ENCODE measurements at places on chromosomes 5 and 9.

DNA sequence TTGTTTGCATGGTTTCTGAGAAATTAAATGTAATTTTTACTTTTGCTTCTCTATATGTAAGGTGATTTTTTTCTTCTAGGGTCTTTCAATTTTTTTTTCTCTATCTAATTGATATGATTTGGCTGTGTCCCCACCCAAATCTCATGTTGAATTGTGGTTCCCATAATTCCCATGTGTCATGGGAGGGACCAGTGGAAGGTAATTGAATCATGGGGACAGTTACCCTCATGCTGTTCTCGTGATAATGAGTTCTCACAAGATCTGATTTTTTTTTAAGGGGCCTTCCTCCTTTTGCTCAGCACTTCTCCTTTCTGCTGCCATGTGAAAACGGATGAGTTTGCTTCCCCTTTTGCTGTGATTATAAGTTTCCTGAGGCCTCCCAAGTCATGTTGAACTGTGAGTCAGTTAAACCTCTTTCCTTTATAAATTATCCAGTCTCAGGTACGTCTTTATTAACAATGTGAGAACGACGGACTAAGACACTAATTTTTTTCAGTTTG is 150.8 kb downstream of the MTRR start:
- DNase-seq, result no peak

DNA sequence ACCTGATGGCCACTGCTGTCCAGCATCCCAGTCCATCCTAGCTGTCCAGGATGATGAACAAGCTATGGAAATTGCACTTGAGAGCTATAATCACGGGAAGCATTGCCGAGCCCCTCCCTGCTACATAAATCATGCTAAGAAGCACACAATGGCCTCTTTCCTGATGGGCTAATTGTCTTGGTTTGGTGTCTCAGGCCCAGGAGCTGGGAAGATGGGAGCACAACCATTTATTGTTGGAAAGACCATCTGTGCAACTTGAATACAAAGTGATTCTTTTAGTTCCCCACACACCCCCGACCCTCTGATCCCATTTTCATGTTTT is 80.4 kb downstream of the RGS3 start:
- DNase-seq, result no peak

GRCh38 chr5:3007577-3007976 is 256.1 kb upstream of the IRX2 start:
- DNase-seq, result no peak

DNA sequence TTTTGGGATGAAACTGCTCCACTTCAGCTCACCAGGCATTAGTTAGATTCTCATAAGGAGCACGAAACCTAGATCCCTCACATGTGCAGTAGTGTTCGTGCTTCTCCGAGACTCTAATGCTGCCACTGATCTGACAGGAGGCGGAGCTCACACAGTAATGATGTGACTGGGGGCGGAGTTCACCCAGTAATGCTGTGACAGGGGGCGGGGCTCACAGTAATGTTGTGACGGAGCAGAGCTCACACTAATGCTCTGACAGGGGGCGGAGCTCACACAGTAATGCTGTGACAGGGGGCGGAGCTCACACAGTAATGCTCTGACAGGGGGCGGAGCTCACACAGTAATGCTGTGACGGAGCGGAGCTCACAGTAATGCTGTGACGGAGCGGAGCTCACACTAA is 27.1 kb upstream of the LRRC14B start:
- no peak for DNase-seq

DNA sequence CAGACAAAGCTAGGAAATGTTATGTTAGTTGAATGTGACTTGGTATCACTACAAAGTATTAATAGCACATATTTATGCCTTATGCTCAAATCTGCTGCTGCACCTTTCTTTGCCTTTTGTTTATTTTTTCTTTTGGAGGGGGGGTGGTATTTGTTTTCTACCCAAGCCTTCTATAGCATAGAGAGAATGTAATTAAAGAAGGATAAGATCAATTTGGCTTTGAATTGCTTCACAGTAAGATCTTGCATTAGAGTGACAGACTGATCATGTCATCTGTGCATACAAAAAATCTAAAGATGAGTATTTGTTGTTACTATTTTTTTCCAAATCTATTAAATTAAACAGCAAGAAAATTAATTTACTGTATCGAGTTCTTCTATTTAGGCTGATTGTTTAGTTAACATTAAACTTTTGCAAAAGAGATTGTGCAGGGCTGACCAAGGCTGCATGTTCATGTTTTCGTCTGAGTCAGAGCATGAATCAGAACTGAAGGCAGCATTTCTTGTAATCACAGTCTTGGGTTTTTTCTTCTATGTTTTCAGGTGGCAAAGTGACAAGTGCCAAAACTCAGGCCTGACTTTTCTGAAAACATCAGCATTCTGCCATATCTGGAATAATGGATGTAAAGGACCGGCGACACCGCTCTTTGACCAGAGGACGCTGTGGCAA is 1007.1 kb upstream of the WWC1 start:
- DNase-seq, result no peak

GRCh38 chr9:93520523-93520922 is 55.9 kb upstream of the PHF2 start:
- DNase-seq, result no peak

DNA sequence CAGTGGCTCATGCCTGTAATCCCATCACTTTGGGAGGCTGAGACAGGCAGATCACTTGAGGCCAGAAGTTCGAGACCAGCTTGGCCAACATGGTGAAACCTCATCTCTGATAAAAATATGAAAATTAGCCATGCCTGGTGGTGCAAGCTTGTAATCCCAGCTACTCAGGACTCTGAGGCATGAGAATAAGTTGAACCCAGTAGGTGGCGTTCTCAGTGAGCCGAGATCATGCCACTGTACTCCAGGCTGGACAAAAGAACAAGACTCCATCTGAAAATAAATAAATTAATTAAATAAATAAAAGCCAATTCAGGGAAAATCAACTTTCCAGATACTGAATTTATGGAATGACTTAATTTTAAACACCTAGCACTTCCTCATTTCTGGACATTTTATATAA is 1722.1 kb downstream of the MAT2B start:
- no peak for DNase-seq

DNA sequence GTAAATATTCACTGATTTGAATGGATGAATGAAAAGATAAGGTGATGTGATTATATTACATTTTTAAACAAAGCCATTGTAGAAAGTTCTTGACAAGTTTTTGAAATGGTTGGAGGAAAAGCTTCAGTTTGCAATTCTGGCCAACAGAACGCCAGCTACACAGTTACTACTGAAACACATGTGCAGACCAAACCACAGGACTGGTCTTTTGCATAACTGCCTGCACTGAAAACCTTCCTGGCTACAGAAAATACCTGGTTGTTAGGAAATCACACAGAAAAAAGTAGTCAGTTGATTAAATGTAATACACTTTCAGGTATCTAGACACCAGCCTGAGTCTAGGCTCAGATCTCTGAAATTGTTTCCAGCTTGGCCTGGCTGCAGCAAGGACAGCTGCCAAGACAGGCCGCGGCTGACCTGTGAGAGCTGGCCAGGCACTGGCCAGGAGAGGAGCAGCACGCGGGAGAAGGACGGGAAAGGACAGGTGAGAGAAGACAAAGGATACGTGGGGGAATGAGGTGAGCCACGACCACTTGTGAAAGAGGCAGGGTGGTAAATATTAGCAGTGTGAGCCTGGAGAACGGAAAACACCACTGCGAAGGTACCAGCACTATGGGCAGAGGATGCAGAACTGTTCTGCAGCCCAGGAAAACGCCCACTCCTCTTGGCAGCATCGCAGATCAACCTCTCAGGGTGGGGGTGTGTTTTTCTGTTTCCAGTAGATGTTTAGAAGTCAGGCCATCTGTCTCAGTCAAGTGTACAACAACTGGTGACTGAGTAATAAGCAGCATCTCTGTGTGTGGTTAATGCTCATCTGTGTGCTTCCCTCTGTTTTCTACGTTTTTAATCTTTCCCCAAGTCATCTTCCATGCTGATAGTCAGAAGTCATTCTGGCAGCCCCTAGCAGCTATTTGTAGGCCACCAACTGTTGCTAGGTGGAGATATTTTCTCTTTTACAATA is 137.4 kb downstream of the SCAMP1 start:
- DNase-seq, result no peak

GRCh38 chr9:127535834-127536233 is 76.2 kb upstream of the STXBP1 start:
- DNase-seq, result no peak

DNA sequence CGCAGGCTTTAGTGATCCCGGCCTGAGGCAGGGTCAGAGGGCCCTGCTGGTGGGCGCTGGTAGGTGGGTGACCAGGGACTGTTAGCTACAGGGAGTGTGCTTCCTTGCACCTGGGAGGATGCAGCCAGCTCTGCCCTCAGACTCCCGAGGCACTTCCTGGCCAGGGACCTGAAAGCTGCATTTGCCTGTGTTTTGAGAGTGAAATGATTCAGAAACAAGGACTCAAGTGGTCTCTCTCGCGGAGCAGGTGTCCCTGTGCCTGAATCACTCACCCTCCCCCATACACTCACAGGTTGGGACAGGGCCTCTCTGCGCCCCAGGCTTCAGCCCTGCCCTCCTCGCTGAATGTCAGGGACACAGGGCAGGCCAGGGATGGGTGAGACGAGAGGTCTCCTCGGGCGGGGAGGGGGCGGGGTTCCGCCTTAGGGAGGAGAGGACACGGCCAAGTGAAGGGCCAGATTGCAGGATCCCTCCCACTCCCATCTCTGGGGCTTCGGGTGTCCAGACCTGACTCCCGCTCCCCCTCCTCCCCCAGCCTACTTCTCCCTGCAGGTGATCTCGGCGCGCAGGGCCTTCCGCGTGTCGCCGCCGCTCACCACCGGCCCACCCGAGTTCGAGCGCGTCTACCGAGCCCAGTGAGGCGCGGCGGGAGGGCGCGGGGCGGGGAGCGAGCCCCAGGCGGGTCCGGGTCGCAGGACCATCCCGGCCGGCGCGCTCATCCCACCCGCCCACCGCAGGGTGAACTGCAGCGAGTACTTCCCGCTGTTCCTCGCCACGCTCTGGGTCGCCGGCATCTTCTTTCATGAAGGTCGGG is 1.5 kb downstream of the LTC4S start:
- peak; percentile 54 for DNase-seq

GRCh38 chr9:112541685-112542084 is 55.1 kb downstream of the KIAA1958 start:
- DNase-seq, result no peak

DNA sequence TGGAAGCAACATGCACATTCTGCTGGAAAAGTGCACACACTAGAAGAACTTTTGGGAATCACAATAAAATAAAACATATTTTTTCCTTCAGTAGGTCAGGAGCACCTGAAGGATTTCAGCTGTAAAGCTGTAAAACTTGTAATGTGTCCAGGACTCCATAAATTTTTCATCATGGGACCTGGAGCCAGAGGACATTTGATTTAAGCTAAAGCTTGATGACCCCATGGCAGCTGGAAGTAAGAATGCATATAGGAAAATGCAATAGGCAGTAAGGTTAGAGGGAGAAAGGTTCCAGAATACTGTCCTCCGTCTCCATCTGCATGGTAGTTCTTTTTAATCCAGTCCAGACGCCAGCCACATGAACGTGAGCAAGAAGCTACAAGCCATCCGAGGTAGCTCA is 166.0 kb downstream of the ADAMTSL1 start:
- DNase-seq, result no peak

DNA sequence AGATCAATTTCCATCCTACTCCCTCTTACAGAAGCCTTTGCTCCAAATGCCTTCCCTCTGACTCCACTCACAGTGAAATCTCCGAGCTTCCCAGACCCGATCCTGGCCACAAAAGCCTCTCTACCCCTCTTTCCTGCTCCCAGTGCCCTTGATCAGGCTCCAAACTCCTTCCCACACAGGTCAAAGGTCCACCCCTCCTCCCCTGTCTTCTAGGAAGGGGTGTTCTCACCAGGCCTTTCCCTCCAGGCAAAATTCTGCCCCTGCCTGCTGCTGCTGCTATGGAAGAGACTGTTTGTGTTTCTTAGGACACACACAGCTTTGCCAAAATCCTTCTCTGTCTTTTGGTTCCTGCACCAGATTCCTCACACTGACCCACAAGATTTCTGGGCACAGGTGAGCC is 85.8 kb upstream of the ALDH1A1 start:
- DNase-seq, result no peak

- no peak for DNase-seq
These were observed 14.9 kb upstream of the NDUFB6 start for GRCh38 chr9:32587901-32588300.

DNA sequence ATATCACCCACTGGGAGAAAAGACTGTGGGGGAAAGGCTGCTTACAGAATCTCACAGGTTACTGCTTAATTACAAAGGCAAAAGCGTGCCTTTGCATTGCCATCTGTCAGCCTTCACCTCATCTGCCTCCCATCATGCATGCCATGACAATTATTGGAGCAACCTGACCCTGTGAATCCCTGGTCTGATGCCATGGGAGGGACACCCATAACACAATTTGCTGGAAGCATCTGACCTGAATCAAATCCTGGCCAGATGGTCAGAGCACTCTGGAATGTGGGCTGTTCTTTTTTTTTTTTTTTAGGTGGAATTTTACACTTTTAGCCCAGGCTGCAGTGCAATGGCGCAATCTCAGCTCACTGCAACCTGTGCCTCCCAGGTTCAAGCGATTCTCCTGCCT is 11.6 kb upstream of the RETREG1 start:
- no peak for DNase-seq

DNA sequence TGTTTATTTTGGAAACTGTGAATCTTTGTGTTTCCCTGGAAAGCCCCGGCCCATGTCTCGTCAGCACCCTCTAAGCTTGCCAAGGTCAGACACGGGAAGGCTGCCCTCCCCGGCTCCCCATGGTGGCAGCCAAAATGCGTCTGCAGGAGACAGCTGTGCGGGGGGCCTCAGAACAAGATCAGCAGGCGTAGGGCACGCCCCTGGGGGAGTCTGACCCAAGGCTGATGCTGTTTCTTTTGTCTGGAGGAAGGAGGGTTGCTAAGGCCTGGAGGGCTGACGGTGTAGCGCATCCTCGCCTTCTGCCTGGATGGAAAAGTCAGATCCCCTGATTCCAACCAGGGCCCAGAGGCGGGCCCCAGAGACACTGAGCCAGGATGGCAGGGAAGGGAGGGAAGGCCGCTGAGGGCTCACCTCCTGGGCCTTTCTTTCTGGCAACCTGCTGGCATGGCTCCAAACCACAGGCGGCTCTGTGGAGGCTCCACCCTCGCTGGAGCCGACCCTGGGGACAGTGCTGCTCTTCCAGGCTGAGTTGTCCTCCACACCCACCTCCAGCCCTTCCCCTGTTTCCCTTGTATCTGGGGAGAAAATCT is 57.2 kb downstream of the OLFM1 start:
- no peak for DNase-seq

DNA sequence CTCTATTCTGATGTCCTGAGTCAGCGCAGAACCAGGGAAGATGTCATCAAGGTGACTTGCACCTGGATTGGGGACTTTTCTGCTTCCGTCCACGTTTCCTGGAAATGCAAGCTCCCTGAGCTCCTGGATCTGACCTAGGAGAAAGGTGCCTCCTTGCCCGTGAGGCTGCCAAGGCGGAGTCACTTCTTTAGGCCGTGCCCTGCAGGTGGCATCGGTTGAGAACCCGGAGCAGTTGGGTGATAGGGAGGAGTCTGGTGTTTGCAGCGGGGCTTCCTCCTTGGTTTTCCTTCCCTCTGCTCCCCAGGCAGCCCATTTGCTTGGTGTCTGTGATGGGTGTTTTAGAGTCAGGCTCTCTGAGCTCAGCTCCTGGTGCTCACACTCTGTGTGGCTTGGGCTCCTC is 15.2 kb downstream of the NANS start:
- no peak for DNase-seq
